ENCODE measurements at places on chromosomes 1 and 21.
A peak's percentile ranks its signal among the peaks of the same experiment; 100 is the strongest.

- DNase-seq, result no peak
These were observed 81.0 kb upstream of the CD55 start for GRCh38 chr1:207240325-207241101.

DNA sequence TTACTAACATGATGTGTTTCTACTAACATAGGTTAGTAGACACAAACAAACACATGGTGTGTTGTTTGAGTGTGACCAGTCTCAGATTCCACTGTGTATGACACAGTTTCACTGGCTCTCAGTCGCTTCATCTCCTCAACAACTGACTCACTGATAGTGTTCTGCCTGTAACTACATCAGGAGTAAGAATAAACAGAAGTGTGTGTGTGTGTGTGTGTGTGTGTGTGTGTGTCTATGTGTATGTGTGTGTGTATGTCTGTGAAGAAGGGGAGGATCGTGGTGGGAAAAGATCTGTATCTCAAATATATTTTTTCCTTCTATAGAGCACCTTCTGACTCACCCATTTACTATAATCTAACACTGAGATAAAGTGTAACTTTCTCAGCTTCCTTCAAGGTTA is 391.0 kb downstream of the PTPRC start:
- no peak for DNase-seq

DNA sequence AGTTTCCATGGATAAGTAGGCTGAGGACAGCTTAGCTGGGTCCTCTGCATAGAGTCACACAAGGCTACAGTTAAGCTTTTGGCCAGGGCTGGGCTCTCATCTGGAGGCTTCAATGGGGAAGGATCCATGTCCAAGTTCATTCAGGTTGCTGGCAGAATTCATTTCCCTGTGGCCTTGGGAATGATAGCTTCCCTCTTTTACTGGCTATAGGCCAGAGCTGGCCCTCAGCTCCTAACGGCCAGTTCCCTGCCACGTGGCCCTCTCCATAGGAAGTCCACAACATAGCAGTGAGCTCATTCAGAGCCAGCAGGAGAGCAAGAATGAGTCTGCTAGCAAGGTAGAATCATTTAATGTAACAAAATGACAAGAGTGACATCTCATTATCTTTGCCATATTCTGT is 15.1 kb upstream of the PODN start:
- DNase-seq, result no peak

DNA sequence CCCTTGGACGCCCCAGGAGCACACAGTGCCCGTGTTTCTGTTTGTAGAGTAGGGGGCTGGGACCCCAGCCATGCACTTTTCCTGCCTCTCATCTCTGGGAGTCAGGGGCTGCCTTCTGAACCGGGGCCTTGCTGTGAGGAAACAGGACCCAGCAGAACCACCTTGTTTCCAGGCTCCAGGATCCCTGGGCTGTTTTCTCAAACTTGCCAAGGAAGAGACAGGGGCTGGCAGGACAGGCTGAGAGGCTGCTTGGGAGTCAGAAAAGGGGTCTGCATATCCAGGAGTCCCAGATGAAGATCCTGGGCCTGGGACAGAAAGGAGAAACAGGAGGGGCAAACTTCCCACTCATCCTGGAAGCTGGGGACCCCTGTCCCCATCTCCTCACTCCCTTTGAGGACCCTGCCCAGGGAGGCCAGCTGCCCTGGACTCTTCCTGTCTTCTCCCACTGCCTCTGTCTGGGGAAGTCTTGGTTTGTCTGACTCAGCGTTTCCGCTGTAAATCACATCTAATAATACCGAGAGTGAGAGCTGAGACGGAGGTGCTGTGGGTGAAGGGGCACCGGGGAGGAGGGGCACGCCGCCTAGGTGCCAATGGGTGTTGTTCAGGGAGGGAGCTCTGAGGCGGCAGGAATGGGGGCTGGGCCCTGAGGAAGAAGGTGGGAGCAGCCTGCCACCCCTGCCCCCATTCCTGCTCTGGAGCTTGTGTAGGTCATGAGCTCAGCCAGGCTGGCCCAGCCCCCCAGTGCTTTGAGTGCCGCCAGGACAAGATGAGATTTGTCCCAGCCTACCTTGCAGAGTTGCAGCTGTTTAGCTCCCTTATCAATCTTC is 16.7 kb downstream of the POU3F1 start:
- DNase-seq, result peak; percentile 66

DNA sequence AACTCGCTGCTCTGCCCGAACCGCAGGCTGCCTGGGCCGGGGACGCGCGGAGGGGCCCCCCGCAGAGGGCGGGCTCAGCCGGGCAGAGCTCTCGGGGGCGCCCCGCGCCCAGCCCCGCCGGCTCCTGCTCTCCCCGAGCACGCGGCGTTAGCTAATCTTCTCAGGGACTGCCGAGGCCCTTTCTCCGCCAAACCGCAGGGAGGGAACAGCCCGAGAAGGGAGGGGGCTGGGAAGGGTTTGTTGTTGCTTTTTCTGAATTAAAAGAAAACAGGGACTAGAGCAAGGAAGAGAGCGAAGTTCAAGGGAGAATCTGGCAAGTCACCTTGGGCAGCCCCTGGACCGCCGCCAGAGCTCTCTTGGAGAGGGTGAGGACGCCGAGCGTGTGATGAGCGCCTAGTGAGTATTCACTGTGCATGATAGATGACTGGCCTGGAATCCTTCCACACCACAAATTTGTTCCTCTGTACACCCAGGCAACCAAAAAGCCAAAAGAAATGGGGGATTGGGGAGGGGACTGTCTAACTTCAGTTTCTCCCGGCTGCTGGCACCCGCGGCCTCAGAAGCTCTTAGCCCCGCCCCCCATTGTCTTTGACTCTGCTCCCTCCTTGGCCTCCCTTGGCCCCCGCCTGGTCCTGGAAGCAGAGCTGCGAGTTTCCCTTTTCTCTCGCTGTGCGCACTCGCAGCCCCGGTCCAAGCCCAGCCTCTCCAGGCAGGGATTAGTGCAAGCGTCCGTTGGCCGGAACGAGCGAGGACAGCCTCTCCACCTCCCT is 19.7 kb upstream of the LMX1A start:
- no peak for DNase-seq

GRCh38 chr21:31447505-31447904 is 103.4 kb upstream of the TIAM1 start:
- DNase-seq, result no peak

- DNase-seq, result no peak
These were observed 284.4 kb downstream of the VAV3 start for GRCh38 chr1:107680579-107680985.

DNA sequence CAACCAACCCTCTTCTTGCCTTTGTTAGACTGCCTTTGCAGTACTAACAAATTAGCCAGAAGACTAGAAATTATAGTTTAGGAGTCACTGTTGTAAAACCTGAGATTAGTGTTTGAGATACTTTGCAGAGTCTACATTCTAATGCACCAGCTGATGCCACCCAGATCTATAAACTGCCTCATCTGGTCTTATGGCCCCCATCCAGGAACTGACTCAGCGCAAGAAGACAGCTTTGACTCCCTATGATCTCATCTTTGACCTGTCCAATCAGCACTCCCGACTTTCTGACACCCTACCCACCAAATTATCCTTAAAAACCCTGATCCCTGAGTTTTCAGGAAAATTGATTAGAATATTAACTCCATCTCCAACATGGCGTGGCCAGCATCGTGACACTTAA is 334.6 kb downstream of the RGS7 start:
- DNase-seq, result no peak

DNA sequence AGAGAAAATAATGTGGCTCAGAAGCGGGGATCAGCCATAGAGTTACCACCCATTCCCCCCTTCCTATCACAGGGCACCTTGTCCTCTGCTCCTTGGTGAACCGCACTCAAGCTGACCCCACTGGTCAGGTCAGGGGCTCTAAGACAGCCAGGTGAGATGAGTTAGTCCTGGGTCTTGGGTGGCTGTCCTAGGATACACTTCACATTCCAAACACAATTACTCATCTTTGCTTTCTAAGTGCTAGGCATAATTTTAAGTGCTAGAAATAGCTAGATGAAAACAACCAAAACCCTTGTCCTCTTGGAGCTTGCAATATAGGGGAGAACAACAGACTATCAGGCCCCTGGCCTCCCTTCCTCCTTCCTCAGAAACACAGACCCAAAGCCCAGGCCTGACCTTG is 7.8 kb upstream of the MUTYH start:
- DNase-seq, result no peak

DNA sequence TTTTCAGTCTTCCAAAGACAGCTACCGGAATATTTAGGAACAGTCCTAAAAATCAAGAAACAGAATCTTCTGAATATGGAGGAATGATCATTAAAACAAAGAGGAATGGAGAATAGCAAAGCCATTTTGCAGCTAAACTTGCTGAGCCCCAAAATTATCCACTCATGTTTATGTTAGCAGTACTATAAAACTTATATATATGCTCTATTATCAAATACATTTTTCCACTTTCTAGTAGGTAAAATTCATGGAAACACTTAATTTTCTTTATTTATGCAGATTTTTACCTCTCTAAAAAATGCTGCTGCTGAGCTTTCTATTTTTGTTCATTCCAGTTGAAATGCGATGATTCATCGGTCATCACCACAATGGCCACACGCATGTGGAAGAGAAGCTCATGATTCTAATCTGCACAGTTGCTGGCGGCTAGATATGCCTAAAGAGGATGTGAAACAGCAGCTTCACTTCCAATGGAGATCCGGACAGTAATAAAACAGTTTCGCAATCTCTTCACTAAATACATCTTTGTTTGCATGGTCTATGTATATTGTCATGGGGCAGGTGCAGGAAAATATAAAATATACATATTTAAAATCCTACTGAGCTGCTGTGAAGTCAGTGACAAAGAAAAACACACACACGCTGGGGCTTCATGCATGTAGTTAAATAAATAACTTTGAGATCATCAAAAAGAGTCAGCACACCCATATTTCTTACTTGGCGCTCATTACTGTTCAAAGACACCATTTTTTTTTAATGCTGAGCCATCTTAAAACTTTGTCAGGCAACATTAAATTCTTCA is 292.2 kb downstream of the SMYD3 start:
- no peak for DNase-seq

DNA sequence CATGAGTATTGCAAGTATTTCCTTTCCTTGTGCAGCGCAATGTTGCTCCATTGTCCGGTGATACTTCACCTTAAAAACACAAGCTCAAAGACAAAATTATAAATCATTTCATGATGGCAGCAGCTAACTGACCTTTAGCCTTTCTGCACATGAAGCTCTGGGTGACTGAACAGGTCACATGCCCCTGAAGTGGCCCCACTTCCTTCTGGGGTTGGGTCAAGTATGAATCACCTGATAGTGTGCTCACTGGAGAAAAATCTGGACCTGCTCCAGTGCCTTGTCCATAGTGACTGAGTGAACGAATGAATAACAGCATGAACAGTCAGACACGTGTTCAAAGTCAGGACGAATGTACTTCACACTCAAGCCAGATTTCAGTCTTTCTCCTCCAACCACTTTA is 658.9 kb downstream of the NPHP4 start:
- no peak for DNase-seq

- no peak for DNase-seq
These were observed 90.9 kb upstream of the SLC44A3 start for GRCh38 chr1:94729267-94729666.

GRCh38 chr1:71823708-71824305 is 458.5 kb downstream of the NEGR1 start:
- no peak for DNase-seq

DNA sequence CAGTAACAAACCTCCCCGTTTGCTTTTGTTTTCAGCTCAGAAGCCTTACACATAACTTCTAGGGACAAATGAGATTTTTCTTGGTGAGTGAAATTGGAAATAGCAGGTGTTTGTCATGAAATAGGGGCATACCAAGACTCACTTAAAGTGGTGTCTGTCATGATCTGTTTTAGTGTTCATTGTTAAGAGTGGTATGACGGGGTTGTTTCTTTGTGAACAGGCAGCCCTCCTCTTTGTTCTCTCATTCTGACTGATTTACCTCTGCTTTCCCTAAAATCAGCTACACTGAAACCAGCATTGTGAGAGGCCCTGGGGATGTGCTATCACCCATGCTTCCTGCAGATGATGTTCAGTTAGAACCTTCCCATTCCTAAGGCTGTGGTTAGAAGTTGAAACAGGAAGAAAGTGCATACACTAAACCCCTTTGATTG is 2.5 kb upstream of the ERO1B start:
- no peak for DNase-seq

DNA sequence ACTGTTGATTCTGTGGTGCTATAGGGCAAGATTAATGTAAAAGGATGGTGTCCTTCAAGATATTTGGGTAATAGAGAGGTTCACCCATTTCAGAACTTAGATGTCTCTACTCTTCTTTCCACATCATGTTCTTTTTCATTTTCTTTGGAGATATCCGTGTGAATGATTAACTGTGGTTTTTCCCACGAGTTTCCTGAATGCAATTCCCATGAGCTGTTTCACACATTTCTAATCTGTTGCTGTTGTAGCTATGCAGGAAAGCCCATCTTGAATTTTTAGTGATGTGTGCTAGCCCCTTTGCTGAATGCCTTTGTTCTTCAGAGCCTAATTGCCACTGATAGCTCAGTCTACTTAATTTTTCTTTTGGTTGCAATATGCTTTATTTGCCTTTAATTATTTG is 27.6 kb downstream of the SNX27 start:
- no peak for DNase-seq

DNA sequence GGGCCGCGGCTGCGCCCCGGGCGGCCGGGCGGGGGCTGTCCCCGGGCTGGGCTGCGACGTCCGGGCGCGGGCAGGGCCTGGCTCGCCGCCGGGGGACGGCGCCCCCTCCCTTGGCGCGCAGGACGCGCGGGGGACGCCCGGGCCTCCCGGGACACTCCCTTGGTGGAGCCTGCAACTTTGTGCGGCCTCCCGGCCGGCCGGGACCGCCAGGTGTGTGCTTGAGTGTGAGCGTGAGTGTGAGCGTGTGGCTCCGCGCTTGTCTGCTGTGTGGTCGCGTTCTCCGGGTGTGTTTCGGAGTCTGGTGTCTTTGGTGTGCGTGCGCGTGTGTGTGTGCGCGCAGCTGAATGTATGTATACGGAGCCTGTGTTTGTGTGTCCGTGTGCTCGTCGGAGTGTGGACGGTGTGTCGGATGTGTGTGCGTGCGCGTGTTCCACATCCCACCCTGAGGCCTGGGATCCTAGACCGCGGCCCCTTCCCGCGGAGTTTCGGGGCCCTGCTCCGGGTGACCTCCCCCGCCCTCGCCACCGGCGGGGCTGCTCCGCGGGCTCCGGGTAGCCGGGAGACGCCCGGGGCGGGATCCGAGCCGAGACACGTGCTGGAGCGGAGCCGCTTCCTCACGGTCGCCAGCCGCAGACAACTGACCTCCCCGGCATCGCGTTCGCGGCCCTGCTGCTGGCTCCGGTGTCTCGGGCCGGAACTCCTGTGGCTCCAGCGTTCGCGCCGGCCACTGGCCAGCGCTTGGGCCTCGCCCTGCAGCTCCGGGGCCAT is 1.7 kb downstream of the PTPRU start:
- DNase-seq, result no peak

GRCh38 chr1:236316437-236316836 is 34.7 kb upstream of the ERO1B start:
- no peak for DNase-seq

- no peak for DNase-seq
These were observed 50.7 kb downstream of the ELF3 start for GRCh38 chr1:202061055-202061454.

DNA sequence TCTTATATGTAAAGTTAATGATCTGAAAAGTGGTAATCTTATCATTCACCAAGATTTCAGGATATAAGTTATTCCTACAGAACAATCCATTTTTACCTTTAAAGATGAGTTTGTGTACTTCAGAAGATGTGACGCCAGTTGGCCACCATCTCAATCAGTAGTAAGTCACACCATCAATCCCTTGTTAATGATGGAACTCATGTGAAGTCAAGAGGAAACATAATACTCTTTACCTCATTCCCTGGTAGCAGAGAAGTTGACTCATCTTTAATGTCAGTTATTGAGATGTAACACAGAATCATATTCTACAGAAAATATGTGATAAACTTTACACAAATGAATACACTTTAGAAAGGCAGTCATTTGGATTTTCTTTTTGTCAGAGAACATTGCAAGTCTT is 38.2 kb downstream of the MRPL39 start:
- no peak for DNase-seq
